CD14-positive monocyte (primary cell): ENCODE measurements at places on chromosomes 6 and 20. TPM values are rescaled to one million over a fixed set of nuclear protein-coding genes. Genes with fewer than 3 reads are reported as not detected.

GRCh38 chr6:166307082-166308032 is 835 bp downstream of the PRR18 start:
- H3K4me1 ChIP-seq: peaks cover 8% of the 10 kb centered on the region
- no peak for DNase-seq
- H3K4me3 ChIP-seq: no peak overlapping the region
- no peaks in the 10 kb centered on the region for H3K36me3 ChIP-seq
- no peak overlapping the region for H3K27ac ChIP-seq

DNA sequence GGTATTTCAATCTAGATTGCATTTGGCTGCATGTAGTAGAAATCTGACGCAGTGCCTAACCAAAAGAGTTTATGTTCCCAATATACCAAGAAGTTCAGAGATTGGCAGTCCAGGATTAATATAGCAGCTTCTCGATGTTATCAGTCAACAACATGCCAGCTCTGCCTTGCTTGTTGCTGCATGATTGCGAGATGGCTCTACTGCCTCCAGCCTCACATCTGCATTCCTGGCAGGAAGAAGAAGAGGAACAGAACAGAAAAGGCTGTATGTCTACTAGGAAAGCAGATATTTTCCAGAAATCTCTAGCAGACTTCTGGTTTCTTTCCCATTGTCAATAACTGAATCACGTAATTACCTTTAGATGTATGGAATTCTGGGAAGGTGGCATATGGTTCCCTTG is 60.8 kb downstream of the SLC35D3 start:
- H3K4me3 ChIP-seq: no peak overlapping the region
- H3K27me3 ChIP-seq: peaks cover 8% of the 10 kb centered on the region
- no peak overlapping the region for H3K27ac ChIP-seq
- H3K4me1 ChIP-seq: no peaks in the 10 kb centered on the region
- H3K36me3 ChIP-seq: no peaks in the 10 kb centered on the region

DNA sequence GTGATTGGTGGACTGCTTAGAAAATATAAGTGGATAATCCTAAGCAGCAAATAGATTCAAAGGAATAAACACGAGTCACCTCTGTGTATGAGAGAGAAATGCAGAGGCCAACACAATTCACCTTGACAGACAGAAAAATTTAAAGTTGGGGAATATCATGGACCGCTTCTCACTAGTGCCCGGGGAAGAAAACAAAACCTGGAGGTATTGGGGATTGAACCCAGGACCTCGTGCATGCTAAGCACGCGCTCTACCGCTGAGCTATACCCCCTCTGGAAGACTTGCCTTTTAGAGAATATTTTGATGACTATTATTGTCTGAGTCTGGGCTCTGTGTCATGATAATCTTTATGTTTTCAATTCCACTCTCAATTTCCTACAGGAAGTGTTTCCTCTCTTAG is 111.9 kb downstream of the TRIM27 start:
- H3K27me3 ChIP-seq: peaks cover 100% of the 10 kb centered on the region
- H3K27ac ChIP-seq: no peak overlapping the region
- no peak overlapping the region for H3K4me3 ChIP-seq
- H3K36me3 ChIP-seq: no peaks in the 10 kb centered on the region
- H3K4me1 ChIP-seq: no peaks in the 10 kb centered on the region

DNA sequence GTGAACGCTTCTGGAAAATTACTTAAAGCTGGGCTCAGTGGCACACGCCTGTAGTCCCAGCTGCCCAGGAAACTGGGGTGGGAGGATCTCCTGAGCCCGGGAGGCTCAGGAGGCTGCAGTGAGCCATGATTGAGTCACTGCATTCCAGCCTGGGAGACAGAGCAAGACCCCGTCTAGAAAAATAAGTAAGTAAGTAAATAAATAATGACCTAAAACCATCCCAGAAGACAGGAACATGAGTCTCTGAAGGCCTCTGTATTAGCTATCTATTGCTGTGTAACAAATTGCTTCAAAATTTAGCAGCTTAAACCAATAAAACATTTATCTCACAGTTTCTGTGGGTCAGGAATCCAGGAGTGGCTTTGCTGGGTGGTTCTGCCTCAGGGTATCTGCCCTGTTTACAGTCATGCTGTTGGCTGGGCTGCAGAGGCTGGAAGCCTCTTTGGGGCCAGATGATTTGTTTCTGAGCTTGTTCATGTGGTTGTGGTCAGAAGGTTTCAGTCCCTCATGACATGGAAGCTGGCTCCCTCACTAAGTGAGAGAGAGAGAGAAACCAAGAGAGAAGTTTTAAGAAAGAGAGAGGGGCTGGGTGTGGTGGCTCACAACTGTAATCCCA is 48.4 kb upstream of the NCOA3 start:
- H3K4me1 ChIP-seq: peaks cover 28% of the 10 kb centered on the region
- no peak for DNase-seq
- no peaks in the 10 kb centered on the region for H3K27me3 ChIP-seq
- no peak overlapping the region for H3K4me3 ChIP-seq

DNA sequence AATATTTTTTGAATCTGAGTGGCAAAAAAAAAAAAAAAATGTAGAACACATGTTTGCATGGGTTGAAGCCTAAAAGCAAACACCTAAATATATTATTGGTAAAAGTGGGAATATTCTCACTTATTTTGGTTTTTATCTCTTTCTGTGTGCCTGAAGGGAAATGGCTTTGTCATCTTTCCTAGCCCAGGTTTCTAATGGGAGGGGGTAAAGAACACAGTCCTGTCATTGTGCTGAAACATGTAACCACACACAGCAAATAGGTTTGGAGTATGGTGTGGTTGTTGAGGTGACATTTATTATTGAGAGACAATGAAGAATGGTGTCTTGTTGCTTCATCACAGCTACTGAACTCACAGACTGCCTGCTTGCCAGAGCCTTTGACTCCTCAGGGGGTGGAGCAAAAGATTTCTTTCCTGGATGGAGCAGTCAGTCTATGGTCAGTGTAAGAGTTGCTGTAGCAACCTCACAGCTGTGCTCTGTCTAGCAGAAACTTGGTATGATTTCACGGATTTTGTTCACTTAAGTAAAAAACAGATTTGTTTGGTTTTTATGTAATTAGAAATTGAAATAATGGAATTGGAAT is 70.2 kb downstream of the CEP57L1 start:
- no peak overlapping the region for H3K27ac ChIP-seq
- no peak overlapping the region for H3K4me3 ChIP-seq
- H3K36me3 ChIP-seq: peaks cover 9% of the 10 kb centered on the region
- H3K4me1 ChIP-seq: no peaks in the 10 kb centered on the region

GRCh38 chr6:3902871-3903648 is 53.9 kb downstream of the FAM50B start:
- peaks cover 10% of the 10 kb centered on the region for H3K4me1 ChIP-seq
- H3K4me3 ChIP-seq: no peak overlapping the region
- H3K27ac ChIP-seq: no peak overlapping the region
- H3K36me3 ChIP-seq: no peaks in the 10 kb centered on the region
- no peak for DNase-seq
- no peaks in the 10 kb centered on the region for H3K27me3 ChIP-seq

DNA sequence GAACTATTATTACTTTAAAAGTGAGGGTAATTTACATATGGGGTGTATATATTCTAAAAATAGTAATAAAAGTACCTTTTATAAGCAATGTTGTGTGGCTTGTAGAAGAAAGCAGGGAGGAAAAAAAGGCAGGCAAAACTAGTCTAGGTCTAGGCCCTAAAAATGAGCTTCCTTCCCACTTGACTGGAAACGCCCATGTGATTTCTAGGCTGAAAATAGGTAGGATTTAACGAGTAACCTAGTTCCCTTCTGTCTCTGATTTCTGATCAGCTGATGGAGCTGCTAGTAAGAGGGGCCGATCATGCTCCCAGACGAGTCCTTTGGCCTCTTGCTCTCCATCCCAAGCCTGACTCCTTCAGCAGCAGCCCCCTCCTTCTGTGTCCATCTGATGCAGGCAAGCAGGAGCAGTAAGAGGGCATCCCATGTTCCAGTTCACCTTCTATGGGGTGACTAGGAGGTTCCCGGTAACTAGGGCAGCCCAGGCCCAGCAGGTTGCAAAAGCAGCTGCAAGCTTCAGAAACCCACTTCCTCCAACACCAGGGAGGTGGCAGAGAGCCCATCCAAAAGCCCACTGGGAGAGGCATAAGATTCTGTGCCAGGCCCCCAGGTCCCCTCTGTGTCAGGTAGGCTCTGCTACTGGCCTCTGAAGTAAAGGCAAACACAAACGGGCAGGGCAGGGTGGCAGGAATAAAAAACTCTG is 24.4 kb downstream of the TBC1D20 start:
- peaks cover 19% of the 10 kb centered on the region for H3K4me1 ChIP-seq
- no peak overlapping the region for H3K4me3 ChIP-seq
- DNase-seq: no peak
- H3K36me3 ChIP-seq: peaks cover 80% of the 10 kb centered on the region

DNA sequence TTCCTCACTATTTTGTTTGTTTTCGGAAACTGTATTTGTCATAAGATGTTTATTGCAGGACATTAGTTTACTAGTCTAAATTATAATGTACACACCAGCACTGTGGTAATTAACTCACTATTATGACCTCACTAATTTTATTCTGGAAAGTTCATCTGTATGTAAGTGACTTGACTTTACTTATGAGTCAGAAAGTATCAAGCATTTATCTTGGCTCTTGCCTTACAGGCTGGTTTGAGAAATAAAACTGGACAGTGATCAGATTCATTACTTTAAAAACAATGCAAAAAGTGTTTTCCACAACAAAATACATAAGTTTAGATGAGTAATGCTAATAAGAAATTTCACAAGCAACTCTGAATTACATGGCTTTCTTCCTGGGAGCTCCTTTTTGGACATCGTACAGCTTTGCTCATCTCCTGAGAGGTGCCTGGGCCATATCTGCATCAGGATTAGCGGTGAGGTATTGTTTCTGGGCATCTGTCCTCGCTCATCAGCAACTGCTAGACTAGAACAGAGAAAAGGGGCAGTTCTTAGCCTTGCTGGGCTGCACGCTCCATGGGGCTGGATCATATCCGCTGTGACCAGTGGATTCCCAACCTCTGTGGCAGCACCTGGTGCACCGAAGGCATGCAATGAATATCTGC is 179.8 kb downstream of the SOD2 start:
- H3K4me1 ChIP-seq: no peaks in the 10 kb centered on the region
- no peak overlapping the region for H3K27ac ChIP-seq
- H3K27me3 ChIP-seq: no peaks in the 10 kb centered on the region
- H3K4me3 ChIP-seq: no peak overlapping the region
- no peaks in the 10 kb centered on the region for H3K36me3 ChIP-seq
- no peak for DNase-seq

- H3K36me3 ChIP-seq: no peaks in the 10 kb centered on the region
- H3K4me3 ChIP-seq: no peak overlapping the region
- H3K27ac ChIP-seq: no peak overlapping the region
- no peaks in the 10 kb centered on the region for H3K4me1 ChIP-seq
- no peak for DNase-seq
These were observed 187.1 kb downstream of the BMP7 start for GRCh38 chr20:57079031-57080005.

DNA sequence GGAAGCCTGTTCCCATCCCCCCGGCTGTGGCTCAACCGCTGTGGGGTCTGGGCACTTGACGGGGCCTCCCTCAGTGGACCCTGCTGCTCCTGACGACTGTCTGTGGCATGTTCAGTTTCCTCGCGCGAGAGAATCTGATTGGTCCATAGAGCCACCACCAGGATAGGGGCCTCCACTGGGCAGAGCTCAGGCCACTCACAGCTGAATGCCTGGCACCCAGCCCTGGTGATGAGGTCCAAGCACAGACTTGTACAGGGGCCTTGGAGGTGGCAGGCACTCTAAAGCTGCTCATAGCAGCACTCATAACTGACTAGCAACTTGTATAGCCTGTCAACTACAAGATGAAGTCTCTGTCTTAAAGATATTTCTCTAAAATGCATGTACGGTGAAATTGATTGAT is 368.1 kb downstream of the NRN1 start:
- no peaks in the 10 kb centered on the region for H3K27me3 ChIP-seq
- no peaks in the 10 kb centered on the region for H3K4me1 ChIP-seq
- DNase-seq: no peak
- peaks cover 7% of the 10 kb centered on the region for H3K36me3 ChIP-seq

- H3K4me3 ChIP-seq: no peak overlapping the region
- no peaks in the 10 kb centered on the region for H3K36me3 ChIP-seq
- H3K4me1 ChIP-seq: no peaks in the 10 kb centered on the region
- no peak overlapping the region for H3K27ac ChIP-seq
- H3K27me3 ChIP-seq: no peaks in the 10 kb centered on the region
These were observed 379.5 kb upstream of the POU3F2 start for GRCh38 chr6:98454809-98455322.

DNA sequence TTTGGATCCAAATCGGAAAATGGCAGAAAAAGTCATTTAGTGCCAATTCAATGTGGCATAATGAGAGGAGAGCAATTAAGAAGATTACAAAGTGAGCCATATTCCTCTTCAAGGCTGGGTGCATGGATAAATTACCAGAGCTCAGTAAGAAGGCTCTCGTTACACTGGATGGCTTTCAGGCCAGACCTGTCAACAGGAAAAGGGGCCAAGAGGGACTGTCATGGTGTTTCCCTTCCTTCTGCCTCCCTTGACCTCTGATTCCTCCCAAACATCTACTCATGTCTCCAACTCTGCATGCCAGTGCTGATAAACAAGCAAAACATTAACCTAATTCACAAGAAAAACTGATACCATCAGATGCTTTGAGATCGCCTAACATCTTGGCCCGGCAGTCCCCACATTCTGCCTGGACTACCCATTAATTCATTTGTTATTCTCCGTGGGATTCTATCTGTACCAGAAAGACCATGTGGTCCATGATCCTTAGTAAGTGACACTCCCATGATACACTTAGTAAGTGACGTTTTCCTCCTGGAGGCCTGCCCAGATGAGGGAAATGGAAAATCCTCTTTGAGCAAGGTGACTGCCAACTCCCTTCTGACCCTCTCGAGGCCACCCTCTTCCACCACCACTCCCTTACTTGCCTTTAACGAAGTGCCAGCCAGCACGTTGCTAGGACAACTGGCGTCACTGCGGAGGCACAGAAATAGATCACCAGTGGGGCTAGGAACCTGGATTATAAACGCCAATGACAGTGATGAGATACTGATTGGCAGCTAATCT is 239.2 kb downstream of the GMPR start:
- H3K27me3 ChIP-seq: no peaks in the 10 kb centered on the region
- H3K27ac ChIP-seq: no peak overlapping the region
- no peaks in the 10 kb centered on the region for H3K4me1 ChIP-seq

Gene UFL1
- polyA plus RNA-seq: 16.3 TPM

Gene LGSN
- not detected for polyA plus RNA-seq

Gene B4GALT5
- 13.0 and 18.3 TPM in 2 replicates for polyA plus RNA-seq

Gene SLC22A16
- polyA plus RNA-seq: 15.6 TPM

Gene GJA10
- not detected for polyA plus RNA-seq
